ENCODE measurements at places on chromosomes 6 and 20.

DNA sequence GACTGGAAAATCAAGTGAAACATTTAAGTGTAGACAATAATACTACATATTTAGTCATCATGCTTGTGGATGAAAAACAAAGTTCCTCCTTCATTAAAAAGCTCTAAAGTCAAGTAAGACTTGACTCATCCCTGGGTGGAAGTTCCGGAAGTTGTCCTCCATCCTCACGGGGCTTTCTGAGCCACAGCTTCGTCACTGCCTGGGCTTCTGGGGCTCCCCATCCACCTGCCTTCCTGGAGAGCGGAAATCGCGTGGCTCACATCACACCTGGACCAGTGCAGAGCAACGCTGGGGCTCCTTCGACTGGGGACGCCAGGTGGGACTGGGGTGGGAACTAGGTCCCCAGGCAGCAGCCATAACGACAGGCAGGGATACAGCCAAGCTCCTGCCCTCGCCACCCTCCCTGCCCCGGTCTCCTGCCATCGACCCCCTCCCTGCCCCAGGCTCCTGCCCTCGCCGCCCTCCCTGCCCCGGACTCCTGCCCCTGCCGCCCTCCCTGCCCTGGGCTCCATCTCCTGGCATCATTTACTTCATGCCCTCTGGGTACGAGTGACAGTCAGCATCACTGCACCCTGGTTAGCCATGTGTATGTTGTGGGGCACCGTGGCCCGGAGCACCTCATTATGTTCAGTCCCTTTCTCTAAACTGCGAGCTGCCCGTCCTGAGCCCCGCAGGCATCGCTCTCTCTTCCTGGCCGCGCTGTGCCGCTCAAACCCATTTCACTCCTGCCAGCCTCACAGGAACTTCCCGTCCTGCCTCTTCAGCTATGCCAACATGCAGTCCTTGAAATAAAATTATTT is 12.9 kb downstream of the THBS2 start:
- no peak for DNase-seq

DNA sequence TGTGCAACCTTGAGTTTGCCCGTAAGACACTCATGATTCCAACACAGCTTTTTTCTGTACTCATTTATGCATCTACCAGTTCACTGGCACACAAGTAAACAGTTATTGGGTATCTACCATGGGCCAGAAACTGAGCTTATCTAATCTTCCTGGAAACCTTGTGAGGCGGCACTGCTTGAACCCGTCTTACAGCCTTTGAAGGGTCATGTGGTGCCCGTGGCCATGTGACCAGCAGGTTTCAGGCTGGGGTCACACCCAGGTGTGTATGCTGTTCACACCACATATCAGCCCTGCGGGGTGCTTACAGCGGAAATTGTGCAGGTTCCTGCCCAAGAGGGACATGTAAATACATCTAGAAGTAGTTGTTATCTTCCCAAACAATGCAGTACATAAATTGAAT is 6.1 kb downstream of the THBD start:
- DNase-seq, result no peak

DNA sequence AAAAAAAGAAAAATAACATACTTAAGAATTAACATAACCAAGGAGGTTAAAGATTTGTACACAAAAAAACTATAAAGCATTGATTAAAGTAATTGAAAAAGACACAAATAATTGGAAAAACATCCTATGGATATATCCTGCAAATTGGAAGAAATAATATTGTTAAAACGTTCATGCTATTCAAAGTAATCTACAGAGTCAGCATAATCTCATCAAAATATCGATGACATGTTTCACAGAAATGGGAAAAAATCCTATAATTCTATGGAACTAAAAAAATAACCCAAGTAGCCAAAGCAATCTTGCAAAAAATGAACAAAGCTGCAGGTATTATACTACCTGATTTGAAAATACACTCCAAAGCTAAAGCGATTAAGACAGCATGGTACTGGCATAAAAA is 23.3 kb downstream of the OR5V1 start:
- DNase-seq, result no peak

- DNase-seq, result no peak
These were observed 120.4 kb downstream of the SYNDIG1 start for GRCh38 chr20:24589815-24590177.

DNA sequence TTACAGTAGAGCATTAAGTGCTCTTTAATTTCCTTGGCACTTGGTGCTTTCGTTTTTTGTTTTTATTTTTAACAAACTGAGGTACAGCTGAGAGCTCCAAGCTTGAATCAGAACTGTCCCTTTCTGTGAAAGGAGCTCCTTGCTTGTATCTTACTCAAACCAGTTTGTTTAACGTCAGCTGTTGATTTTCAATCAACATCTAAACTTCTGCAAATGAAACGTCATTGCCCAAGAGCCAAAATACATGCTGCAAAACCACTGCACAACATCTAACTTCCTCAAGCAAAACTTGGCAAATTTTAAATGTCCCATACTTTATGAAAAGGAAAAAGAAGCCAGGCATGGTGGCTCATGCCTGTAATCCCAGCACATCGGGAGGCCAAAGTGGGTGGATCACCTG is 15.2 kb downstream of the VNN2 start:
- DNase-seq, result no peak

GRCh38 chr20:53613748-53614147 is 20.1 kb upstream of the ZNF217 start:
- DNase-seq, result no peak

GRCh38 chr6:65908065-65908464 is 201.0 kb upstream of the EYS start:
- no peak for DNase-seq

- DNase-seq, result no peak
These were observed 447.9 kb upstream of the PLCB4 start for GRCh38 chr20:8621001-8621400.

- DNase-seq, result no peak
These were observed 68.9 kb downstream of the ZNF217 start for GRCh38 chr20:53524589-53525312.

DNA sequence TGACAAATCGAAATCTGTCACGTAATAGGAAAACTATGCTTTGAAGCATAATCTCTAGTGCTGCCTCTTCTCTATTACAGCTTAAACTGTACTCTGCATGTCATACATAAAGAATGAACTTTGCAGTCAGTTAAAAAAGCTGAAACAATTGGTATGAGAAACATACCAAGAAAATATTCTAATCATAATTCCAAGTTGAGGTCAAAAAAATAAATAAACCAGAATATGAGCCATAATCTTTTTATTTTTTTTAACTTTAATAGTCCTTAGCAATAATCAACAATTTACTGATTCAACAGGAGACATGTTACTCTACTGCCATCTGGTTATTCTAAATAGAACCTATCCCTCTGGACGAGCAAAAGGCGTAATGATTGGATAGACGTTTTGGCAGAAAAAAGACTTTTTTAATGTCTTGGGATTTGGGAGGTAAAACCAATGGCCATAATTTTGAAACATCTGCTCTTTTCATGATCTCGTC is 224.4 kb upstream of the FLRT3 start:
- no peak for DNase-seq

GRCh38 chr6:98230250-98230649 is 604.1 kb upstream of the POU3F2 start:
- DNase-seq, result no peak

DNA sequence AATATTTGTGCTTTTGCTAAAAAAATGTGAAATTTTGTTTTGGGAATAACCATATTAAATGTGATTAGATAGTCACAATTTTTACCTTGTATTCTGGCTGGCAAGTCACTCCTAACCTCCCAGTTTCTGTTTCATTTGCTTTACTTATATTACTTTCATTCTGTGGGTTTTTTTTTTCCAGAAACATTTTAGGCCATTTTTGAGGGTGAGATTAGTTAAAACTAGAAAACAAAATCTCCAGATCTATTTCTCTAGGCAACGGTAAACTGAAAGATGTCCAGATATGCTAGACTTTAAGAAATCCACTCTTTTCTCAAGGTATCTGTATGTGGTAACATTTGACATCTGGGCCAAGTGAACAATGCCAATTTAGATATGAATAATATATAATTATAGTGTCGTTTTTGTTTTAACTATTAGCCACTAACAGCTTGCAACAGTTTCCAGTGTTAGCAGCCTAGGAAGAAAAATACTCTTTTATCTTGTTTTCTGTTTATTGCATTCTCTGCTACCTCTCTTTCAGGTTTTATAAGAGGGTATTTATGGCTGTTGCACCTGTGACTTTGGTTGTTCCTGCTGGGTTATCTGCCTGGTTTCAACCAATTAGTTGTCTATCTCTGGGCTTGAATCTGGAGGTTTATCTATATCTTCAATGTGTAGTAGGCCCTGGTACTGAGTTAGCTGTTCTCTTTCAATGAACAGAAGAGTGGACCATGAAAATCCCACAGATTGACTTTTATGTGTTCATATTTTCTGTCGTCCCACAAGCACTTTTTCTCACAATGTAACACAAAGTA is 260.9 kb downstream of the NKAIN2 start:
- DNase-seq, result no peak

- no peak for DNase-seq
These were observed 43.7 kb downstream of the TM9SF4 start for GRCh38 chr20:32153156-32153665.

DNA sequence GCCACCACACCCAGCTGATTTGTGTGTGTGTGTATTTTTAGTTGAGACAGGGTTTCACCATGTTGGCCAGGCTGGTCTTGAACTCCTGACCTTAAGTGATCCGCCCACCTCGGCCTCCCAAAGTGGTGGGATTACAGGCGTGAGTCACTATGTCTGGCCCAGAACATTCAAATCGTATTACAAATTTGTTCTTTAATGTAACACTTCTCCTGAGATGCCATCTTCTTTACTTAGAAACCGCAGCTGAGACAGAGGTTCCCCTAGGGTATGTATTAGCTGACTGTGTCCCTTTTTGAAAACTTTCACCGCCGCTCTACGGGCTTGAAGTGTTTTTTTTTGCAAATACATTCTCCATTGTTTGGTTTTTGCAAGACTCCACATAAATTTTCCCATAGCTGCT is 62.6 kb downstream of the TOX2 start:
- DNase-seq, result no peak

GRCh38 chr6:92892626-92893170 is 526.7 kb downstream of the EPHA7 start:
- no peak for DNase-seq

DNA sequence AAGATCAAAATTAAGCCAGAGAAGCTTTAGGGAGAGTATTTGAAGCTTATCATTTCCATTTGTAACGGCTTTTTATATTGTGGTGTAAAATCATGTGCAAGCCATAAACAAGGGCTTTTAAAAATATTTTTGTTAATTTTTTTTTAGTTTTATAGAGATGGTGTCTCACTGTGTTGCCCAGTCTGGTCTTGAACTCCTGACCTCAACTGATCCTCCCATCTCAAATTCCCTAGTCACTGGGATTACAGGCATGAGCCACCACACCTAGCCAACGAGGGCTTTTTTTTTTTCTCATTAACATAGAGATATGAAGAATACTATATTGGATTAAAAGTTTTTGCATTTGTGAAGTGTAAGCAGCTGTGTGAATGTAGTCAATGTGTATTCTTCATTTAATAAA is 29.1 kb downstream of the CDKAL1 start:
- no peak for DNase-seq

GRCh38 chr6:108803982-108804490 is 44.2 kb upstream of the ARMC2 start:
- DNase-seq, result no peak

DNA sequence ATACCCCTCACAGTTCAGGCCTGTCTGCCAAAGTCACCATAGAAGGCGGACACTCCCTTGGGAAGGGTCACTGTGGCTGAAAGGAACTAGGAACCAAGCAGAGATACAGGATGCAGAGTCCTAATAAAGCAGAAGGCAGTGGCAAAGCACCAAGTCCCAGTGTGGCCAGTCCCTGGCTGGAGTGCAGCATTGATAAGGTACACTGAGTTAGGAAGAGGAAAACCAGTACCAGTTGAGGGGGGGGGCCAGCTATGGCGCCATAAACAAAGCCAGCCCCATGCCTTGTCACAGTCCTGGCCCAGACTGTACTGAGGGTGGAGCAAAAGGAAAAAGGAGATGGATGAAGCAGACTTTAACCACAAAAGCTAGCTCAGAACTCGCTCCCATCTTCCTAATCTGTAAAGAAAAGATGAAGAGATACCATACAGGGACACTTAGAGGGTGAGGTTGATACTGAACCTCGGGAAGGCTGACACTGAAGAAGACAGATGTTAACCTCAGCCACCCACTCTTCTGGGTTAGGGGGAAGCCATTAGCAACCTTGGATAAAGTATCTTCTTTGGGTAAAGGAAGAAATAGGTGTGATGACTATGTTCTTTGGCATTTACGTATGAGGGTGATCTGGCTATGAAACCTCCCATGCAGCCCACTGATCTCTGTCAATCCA is 7.8 kb downstream of the ABHD12 start:
- no peak for DNase-seq

DNA sequence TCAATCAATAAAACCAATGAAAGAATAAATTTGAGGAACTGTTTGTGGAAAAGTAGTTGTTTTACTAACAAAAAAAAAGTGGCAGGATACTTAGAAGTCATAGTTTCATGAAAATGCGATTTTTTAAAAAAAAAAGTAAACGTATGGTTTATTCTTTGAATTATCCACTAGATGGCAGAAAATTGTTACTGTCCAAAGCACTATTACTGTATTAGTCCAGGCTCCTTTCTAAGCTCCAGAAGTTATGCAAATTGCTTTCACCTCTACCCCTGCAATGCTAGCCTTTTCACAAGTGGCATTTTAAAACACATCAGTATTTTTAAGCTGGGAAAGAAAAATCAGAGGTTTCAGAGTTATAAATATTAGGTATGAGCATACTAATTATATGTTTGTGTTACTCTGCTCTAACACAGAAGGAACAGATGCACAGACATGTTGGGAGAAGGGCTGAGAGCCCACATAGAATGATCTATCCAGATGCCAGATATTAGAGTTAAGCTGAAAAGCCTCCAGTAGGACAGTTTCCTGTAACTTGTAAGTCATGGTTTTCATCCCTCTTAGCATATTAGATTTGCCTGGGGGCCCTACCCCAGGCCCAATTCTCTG is 63.9 kb downstream of the FHL5 start:
- DNase-seq, result no peak

- DNase-seq, result no peak
These were observed 77.8 kb upstream of the BHLHE23 start for GRCh38 chr20:63084563-63084927.

GRCh38 chr6:42890311-42891198 is 11.1 kb downstream of the RPL7L1 start:
- DNase-seq, result peak; percentile 92

GRCh38 chr6:24564081-24564480 is 69.3 kb downstream of the ALDH5A1 start:
- DNase-seq, result no peak

DNA sequence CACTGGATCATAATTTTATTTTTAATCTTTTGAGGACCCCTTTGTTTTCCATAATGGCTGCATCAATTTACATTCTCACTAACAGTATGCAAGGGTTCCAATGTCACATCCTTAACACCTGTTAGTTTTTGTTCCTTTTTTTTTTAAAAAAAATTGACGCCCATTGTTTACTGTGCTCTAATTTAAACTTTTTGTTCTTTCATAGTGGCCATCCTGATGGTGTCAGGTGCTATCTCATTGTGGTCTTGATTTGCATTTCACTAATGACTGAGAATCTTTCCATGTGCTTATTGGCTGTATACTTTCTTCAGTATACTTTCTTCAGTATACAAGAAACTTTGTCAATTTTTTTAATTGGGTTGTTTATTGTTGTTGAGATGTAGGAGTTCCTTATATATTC is 347.0 kb downstream of the RNGTT start:
- DNase-seq, result no peak
